Right hindlimb (tissue), 1 donor: ENCODE measurements at places on chromosomes 5 and 9.

DNA sequence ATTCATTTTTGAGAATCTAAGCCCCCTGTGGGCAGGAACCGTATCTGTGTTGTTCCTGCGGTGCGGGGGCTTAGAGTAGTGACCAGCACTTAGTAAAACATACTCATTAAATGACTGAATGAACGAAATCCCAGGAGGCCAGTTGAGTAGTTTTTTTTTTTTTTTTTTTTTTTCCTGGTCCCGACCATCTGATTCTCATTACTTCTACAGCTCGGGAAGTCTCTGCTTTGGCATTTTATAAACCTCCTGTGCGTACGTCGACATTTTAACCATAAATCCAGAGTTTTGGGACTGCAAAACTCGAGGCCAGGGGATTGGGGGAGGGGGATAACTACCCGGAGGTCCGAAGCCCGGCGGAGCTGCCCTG lies 31.5 kb upstream of the SPRY4 start:
- no peak for DNase-seq

DNA sequence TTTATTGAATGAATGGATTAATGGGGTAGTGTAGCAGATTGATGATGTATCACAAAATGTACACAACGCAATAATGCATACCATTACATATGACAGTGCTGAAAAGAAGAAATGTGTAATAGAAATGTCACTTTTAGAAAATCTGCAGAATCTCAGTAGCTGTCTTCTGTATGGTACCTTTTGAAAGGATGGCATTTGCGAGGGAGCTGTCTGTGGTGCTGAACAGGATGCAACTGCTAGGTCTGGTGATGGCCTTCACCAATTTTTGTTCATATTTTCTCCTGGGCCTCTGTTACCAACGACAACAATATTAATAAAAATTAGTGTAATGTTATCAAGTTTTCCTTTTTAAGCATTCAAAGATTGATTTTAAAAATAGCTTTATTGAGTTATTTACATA lies 36.2 kb upstream of the OTULIN start:
- peak; percentile 69 for DNase-seq

GRCh38 chr5:130168211-130168610 lies 263.9 kb downstream of the CHSY3 start:
- no peak for DNase-seq

DNA sequence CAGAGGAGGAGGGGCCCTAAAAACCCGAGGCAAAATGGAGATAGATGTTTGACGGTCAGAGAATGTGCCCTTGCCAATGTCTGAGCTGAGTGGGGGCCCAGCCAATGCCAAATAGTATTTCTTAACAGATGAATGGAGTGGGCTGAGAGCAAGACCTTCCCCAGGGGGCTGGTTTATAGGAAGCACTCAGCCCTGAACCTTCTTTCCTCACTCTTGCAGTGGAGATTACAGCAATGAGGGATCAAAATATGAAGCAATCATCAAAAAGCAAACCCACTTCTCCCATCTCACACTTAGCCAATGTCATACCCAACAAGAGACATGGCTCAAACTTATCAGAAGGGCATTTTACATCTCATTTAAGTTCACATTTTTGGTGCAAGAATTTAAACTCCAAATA lies 350.3 kb downstream of the GADD45G start:
- DNase-seq, result no peak

- no peak for DNase-seq
Measured at GRCh38 chr5:89595056-89595455, 712.1 kb upstream of the MEF2C start.

GRCh38 chr5:171431251-171431777 lies 11.9 kb downstream of the FGF18 start:
- peak; percentile 10 for DNase-seq

GRCh38 chr9:98372077-98372836 lies 116.8 kb upstream of the TBC1D2 start:
- DNase-seq, result peak; percentile 91

DNA sequence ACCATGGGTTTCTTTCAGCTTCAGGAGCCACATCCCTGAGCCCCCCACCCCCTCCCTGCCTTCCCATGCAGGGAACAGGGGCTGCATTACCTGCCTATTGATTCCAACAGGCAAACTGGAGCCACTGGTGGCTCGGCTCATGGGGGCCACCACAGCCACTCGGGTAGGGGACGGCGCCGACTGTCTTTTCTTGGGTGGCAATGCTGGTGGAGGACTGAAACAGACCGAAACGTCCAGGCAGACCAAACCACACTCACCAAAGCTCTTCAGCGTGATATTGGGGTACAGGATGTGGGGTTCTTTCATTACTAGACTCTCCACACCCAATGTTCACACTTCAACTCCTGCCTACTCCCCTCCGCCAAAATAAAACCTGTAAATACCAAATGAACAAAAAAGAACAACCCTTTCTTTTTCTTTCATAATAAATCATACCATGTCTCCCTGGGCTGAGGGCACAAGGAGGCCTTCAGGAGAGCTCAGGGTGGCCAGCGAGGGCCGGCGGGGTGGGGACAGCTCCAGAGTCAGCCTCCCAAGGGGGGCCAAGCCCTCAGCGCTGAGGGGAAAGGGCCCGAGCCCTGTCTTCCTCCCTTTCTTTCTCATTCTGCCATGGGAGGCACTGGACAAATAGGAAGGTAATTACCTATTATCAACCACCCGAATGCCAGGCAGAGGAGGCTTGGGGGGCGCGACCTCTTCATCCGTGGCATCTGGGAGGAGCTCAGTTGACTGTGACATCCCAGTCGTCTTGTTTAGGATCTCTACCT lies 83.3 kb downstream of the PRRT1B start:
- DNase-seq, result no peak
